ENCODE measurements at places on chromosomes 3 and 15. TPM values are rescaled to one million over a fixed set of nuclear protein-coding genes. Genes with fewer than 3 reads are reported as not detected.

Gene ACVR2B
- 32.2 TPM for polyA plus RNA-seq

Gene SMAD6
- 1.8 TPM for polyA plus RNA-seq

Gene GOLGA8T
- 0.03 TPM for polyA plus RNA-seq

Gene ESYT3
- 4.4 TPM for polyA plus RNA-seq

Gene NR1I2
- polyA plus RNA-seq = 2.6 TPM

Gene DPPA4
- polyA plus RNA-seq = 395 TPM

Gene SERPINI1
- 5.3 TPM for polyA plus RNA-seq

Gene CCDC13
- polyA plus RNA-seq = 0.06 TPM

GRCh38 chr3:128267541-128267940 lies 114.3 kb downstream of the EEFSEC start:
- no peaks in the 10 kb centered on the region for H3K36me3 ChIP-seq
- no peak overlapping the region for H3K27ac ChIP-seq
- no peak overlapping the region for H3K4me3 ChIP-seq
- no peaks in the 10 kb centered on the region for H3K27me3 ChIP-seq
- DNase-seq = no peak

DNA sequence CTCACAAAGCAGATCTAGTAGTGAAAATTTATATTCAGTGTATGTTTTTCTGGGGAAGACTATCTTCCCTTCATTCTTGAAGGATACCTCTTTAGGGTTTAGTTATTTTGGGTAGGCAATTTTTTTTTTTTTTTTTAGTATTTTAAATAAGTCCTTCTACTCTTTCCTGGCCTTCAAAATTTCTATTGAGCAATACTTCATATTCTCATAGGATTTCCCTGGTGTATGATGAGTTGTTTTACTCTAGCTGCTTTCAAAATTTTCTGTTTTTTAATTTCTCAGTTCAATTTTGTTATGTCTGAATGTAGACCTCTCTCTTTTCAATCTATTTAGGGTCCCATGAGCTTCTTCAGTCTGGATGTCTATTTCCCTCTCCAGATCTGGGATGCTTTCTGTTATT lies 74.3 kb upstream of the PLSCR4 start:
- DNase-seq = no peak
- H3K27ac ChIP-seq = no peak overlapping the region
- no peak overlapping the region for H3K4me3 ChIP-seq
- H3K27me3 ChIP-seq = no peaks in the 10 kb centered on the region
- H3K4me1 ChIP-seq = no peaks in the 10 kb centered on the region

- no peak overlapping the region for H3K4me3 ChIP-seq
- no peaks in the 10 kb centered on the region for H3K27me3 ChIP-seq
- no peak overlapping the region for H3K27ac ChIP-seq
- H3K4me1 ChIP-seq = peaks cover 12% of the 10 kb centered on the region
- DNase-seq = no peak
These were observed 35.9 kb downstream of the VGLL4 start for GRCh38 chr3:11607816-11608215.

GRCh38 chr3:68121287-68121686 lies 466.9 kb upstream of the SUCLG2 start:
- H3K27ac ChIP-seq = no peak overlapping the region
- no peak overlapping the region for H3K4me3 ChIP-seq
- no peak for DNase-seq
- no peaks in the 10 kb centered on the region for H3K4me1 ChIP-seq
- H3K27me3 ChIP-seq = no peaks in the 10 kb centered on the region

- H3K4me1 ChIP-seq = peaks cover 7% of the 10 kb centered on the region
- no peaks in the 10 kb centered on the region for H3K36me3 ChIP-seq
- DNase-seq = no peak
- no peak overlapping the region for H3K27ac ChIP-seq
These were observed 23.9 kb upstream of the TXNRD3 start for GRCh38 chr3:126678693-126679317.

GRCh38 chr15:47908950-47909670 lies 191.8 kb downstream of the SEMA6D start:
- no peaks in the 10 kb centered on the region for H3K36me3 ChIP-seq
- no peaks in the 10 kb centered on the region for H3K4me1 ChIP-seq

- DNase-seq = no peak
- no peaks in the 10 kb centered on the region for H3K4me1 ChIP-seq
- no peak overlapping the region for H3K27ac ChIP-seq
These were observed 16.9 kb upstream of the LRRC31 start for GRCh38 chr3:169886671-169887070.

- H3K4me3 ChIP-seq = peak overlapping the region; percentile 92
- peaks cover 10% of the 10 kb centered on the region for H3K4me1 ChIP-seq
- peaks cover 13% of the 10 kb centered on the region for H3K27me3 ChIP-seq
- no peak overlapping the region for H3K27ac ChIP-seq
- peaks cover 6% of the 10 kb centered on the region for H3K36me3 ChIP-seq
These were observed 21.1 kb upstream of the SATB1 start for GRCh38 chr3:18446149-18446825.

DNA sequence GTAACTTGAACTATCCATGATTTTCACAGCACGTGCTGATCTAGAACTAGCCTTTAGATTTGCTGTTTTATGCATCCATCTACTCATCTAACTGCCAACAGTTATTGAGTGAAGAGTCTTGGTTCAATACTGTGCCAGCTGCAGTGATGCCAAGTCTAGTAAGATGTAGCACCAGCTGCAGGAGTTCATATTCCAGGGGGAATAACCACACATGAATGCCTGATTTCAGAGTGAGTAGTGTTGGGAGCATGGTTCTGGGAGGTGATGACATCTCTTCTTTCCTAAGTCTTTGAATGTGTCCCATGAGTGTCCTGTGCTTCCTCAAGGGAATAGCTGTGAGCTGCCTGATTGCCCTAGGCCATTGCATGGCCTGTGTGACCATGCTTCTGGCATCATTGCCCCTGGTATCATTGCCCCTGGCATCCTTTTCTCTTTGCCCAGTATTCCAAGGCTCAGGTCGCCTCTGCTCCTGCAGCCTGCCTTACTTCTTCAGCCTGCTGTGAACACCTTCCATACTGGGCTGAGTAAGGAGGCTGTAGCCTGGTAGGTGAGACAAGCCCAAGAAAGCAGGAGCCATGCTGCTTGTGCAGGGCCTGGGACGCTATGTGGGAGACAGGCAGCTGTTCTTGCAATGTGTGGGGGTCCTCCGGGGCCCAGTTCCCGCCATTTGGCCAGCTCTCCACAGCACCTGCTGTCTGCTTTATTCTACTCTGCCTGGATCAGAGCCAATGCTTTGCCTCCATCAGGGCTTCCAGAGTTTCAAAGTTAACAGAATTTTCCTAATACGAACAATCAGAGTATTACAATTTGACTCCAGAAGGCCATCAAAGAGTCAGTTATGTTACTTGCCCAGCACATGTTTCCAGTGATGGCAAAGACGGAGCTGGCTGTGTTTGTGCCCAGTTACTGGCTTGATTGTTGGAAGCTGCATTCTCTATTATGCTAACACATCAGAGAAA lies 73.2 kb downstream of the CLSTN2 start:
- peaks cover 3% of the 10 kb centered on the region for H3K4me1 ChIP-seq
- H3K4me3 ChIP-seq = no peak overlapping the region
- no peaks in the 10 kb centered on the region for H3K36me3 ChIP-seq
- no peak for DNase-seq

DNA sequence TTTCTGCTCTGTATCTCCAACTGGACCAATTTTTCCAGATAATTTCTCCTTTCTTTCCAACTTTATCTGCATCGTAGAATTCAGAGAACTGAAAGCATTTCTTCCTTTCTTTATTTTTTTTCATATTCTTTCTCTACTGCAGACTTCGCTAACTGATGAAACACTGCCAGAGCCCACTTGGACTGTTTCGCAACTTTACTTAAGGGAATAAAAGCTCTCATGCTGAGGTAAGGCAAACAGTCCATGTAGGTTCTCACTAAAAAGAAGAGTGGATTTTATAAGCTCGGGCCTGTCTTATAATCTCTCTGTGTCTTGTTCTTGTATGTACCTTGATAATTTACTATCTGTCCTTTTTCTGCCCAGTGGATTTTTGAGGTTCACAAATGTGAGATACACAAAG lies 163.5 kb downstream of the CNTN4 start:
- H3K27ac ChIP-seq = no peak overlapping the region
- H3K4me3 ChIP-seq = no peak overlapping the region
- H3K4me1 ChIP-seq = no peaks in the 10 kb centered on the region
- DNase-seq = no peak
- H3K27me3 ChIP-seq = no peaks in the 10 kb centered on the region

- DNase-seq = no peak
- no peaks in the 10 kb centered on the region for H3K27me3 ChIP-seq
- H3K36me3 ChIP-seq = no peaks in the 10 kb centered on the region
- no peak overlapping the region for H3K27ac ChIP-seq
These were observed 20.8 kb upstream of the ITGB5 start for GRCh38 chr3:124907957-124908356.

DNA sequence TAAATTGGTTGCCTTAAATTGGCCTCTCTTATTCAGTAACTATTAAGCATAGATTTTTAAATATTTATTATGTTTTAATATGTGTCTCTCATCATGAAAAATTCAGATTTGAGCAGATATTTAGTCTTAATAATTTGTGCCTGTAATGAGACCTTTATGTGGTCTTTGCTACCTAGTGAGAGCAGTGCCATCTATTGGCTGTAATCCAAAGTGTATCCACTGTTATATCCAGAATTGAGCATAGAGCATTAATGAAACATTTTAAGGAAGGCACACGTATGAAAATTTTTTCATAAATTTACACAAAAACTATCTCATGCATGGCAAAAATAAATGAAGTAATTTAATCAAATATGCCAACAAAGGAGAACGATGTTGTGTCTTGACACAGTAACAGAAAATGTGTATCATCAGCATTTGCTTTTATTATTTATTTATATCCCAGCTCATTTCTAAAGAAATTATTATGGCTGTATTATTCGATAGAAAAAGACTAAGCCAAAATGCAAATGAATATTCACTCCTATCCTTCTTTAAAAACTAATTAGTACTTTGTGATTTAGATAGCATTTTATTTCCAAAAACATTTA lies 203.5 kb downstream of the RSRC1 start:
- no peaks in the 10 kb centered on the region for H3K4me1 ChIP-seq
- no peak overlapping the region for H3K4me3 ChIP-seq
- H3K36me3 ChIP-seq = no peaks in the 10 kb centered on the region
- no peak for DNase-seq

GRCh38 chr3:143586576-143586975 lies 261.7 kb downstream of the SLC9A9 start:
- no peaks in the 10 kb centered on the region for H3K27me3 ChIP-seq
- no peak for DNase-seq
- H3K4me1 ChIP-seq = no peaks in the 10 kb centered on the region
- no peaks in the 10 kb centered on the region for H3K36me3 ChIP-seq
- no peak overlapping the region for H3K4me3 ChIP-seq

- H3K27me3 ChIP-seq = peaks cover 11% of the 10 kb centered on the region
- no peak overlapping the region for H3K27ac ChIP-seq
- H3K4me3 ChIP-seq = no peak overlapping the region
- DNase-seq = no peak
- no peaks in the 10 kb centered on the region for H3K4me1 ChIP-seq
These were observed 1.6 kb upstream of the MCTP2 start for GRCh38 chr15:94229591-94230369.

DNA sequence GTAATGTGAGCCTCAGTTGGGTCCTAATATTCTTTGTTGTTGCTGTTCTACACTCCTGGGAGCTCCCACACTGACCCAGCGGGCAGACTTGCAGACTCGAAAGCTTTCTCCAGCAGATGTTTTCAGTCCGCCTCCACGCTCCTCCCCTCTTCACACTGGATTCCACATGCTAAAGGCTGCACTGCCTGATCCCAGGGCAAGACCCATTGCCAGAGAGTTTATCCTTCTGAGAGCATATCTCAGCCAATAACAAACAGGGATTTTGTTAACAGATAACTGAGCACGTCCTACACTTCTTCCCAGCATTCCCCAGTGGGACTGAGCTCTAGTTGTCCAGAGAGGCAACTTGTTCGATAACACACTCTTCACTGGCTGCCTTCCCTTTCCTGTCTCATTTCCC lies 8.0 kb upstream of the COL6A6 start:
- H3K4me1 ChIP-seq = no peaks in the 10 kb centered on the region
- no peak overlapping the region for H3K27ac ChIP-seq
- no peak for DNase-seq
- H3K27me3 ChIP-seq = no peaks in the 10 kb centered on the region

GRCh38 chr3:134028486-134029255 lies 1.1 kb downstream of the SLCO2A1 start:
- no peaks in the 10 kb centered on the region for H3K4me1 ChIP-seq
- no peak for DNase-seq
- peaks cover 28% of the 10 kb centered on the region for H3K27me3 ChIP-seq
- H3K27ac ChIP-seq = no peak overlapping the region
- no peaks in the 10 kb centered on the region for H3K36me3 ChIP-seq

GRCh38 chr3:146314871-146315270 lies 64.0 kb upstream of the PLSCR4 start:
- no peaks in the 10 kb centered on the region for H3K27me3 ChIP-seq
- DNase-seq = no peak
- no peak overlapping the region for H3K4me3 ChIP-seq
- no peak overlapping the region for H3K27ac ChIP-seq
- H3K36me3 ChIP-seq = no peaks in the 10 kb centered on the region

GRCh38 chr15:58724466-58724865 lies 25.0 kb downstream of the ADAM10 start:
- H3K27ac ChIP-seq = no peak overlapping the region
- DNase-seq = no peak
- H3K4me1 ChIP-seq = no peaks in the 10 kb centered on the region
- H3K36me3 ChIP-seq = no peaks in the 10 kb centered on the region
- H3K27me3 ChIP-seq = no peaks in the 10 kb centered on the region

GRCh38 chr15:45340429-45340828 lies 37.9 kb downstream of the GATM start:
- no peaks in the 10 kb centered on the region for H3K27me3 ChIP-seq
- H3K36me3 ChIP-seq = no peaks in the 10 kb centered on the region
- no peak for DNase-seq
- H3K4me1 ChIP-seq = no peaks in the 10 kb centered on the region
- no peak overlapping the region for H3K27ac ChIP-seq
